Activated CD4-positive, alpha-beta T cell treated with anti-CD3 and anti-CD28 coated beads for 24 hours (primary cell): ENCODE measurements at places on chromosomes 2 and 18.

DNA sequence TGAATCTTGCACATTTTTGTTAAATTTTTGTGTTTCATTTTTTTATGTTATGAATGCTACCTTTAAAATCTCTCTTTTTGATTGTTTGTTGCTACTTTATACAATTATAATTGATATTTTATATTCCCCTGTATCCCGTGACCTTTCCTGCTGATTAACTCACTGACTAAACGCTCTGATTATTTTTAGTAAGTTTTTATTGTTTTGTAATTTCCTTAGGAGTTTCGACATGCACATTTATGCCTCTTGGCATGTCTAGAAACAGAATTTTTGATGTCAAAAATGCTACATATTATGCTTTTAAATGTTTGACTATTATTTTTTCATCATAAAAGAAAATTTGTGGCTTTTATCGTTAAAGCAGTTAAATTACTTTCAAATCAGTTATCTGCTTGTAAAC is 1131.6 kb upstream of the TMEFF2 start:
- no peak for DNase-seq

DNA sequence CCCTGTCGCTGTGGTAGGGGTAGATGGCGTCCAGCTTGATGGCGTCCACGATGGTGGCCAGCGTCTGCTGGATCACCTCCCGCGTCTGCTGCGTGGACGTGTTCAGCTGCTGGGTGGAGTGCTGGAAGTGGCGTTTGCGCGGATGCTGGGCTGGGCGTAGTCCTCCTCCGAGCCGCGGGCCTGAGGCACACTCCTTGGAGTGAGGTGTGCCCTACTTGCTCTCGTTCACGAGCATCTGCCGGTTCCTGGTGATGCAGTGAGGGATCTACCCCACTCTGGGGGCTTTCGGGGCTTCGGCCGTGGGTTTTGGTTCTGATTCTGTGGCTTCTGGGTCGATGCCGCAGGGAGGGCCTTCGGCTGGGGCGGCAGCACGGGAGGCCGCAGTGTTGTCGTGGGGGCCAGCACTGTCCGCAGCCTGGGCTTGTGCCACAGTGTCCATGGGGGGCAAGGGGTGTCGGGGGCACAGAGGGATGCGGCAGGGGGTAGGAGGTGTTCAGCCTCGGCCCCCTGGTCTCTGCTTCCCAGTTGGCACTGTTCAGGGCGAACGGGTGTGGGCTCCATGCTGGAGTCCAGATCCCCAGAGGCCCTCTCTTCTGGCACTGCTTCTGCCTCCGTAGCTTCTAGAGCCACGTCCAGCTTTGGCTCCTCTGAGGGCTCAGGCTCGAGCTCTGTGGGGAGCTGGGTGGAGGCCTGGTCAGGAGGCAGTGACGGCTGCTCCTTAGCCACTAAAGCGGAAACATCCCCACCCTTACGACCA is 890.6 kb upstream of the LRRTM1 start:
- DNase-seq, result no peak

DNA sequence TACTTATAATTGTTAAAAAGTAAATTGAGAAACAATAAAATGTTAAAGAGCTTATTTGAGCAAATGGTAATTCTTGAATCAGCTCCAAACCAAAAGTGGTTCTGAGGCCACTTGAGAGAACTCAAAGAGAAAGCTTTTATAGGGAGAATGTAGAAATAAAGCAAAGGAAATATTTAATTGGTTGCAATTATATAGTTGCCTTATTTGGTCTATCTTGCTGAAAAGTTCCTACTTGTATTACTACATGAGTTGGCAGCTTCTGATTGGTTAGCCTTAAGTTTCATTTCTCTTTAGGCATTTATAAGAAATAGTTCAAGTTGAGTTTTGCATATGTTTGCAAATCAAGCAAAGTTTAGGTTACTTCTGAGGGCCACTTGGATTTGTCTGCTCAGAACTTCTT is 38.1 kb downstream of the SCN2A start:
- no peak for DNase-seq

DNA sequence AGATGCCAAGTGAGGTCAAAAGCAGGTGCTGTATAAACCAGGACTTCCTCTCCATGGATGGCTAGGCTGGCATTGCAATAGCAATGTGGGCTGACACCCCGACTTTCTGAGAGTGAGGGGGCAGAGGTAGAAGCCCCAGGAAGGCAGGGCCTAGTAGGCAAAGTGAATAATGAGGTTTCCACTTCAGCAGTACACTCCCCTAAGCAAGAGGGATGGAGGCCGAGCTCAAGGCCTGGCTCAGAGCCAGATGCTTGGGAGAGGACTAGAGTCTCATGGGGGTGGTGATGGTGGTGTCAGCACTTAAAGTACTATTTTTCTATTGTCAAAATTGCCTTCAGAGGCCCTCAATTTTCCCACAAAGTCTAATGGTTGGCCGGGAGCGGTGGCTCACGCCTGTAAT is 41.6 kb upstream of the HK2 start:
- DNase-seq, result no peak

- no peak for DNase-seq
These were observed 411.6 kb upstream of the NRP2 start for GRCh38 chr2:205270689-205271088.

DNA sequence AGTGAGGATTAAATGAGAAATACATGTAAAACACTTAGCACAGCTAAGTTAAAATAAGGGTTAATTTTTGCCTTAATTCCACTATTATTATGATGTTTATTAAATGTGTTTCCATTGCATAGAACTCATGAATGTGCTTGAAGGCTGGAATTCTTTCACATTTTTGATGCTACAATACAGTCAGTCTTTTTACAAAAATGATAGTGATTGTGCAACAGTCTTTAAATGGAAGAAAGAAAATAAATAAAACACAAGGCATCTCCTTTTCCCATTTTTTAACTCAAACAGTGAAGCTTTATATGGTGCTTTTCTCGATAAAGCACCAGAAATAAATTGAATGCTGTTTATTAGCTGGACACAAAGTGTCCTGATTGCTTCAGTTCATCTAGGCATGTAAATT is 123.9 kb downstream of the MAP2 start:
- no peak for DNase-seq

DNA sequence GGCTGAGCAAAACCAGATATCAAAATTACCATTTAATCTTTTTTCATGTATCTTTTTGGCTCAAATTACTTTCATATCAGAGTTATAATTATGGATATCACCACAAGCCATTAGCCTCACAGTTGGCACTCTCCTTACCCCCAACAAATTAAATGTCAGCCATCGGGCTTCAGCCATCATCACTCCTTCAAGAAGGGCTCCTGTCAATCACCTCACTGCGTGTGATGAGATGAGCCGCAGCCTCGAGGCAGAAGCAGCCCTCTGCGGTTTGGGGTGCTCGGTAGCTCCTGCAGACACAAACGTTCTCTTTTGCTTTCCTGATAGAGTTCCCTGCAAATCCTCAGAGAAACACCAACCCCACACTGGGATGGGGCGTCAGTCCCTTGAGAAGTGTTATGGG is 94.1 kb downstream of the DNER start:
- no peak for DNase-seq

GRCh38 chr2:129724021-129724757 is 255.3 kb upstream of the RAB6C start:
- no peak for DNase-seq

DNA sequence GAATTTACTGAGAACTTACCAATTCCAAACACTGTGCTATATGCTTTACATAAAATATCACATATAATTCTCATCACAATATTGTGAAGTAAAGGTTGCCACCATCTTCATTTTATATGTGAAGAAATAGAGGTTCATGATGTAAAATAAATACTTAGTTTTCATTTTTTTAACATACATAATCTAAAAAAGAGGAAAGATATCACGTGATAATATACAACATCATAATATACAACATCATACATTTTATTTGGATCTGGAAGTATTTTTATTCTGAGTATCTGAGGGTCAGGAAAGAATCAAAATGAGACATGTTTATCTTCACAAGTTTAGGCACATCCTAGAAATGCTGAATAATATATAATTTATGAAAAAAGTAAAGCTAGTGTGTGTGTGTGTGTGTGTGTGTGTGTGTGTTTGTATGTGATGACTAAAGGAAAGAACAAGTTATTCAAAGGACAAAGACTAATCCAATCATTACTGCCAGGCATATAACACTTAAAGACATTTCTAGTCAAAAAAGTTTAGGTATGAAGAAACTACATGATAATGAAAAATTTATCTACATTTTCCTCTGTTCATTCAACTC is 65.5 kb upstream of the ARHGAP15 start:
- no peak for DNase-seq

DNA sequence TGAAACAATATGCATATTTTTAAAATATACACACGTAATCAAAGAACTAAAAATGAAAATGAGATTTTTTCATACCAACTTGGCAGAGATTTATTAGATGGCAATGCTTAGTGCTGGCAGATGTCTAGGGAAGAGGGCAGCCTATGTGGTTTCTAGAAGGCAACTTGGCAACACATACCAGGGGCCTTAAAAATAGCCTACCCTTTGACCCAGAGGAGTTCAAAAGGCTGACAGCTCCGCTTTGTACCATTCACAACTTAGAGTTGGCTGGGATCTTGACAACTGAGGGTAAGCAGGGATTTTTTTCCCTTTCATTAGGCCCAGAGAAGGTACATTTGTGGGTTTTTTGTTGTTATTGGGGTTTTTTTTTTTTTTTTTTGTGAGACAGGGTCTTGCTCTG is 26.4 kb upstream of the GPR55 start:
- DNase-seq, result no peak

DNA sequence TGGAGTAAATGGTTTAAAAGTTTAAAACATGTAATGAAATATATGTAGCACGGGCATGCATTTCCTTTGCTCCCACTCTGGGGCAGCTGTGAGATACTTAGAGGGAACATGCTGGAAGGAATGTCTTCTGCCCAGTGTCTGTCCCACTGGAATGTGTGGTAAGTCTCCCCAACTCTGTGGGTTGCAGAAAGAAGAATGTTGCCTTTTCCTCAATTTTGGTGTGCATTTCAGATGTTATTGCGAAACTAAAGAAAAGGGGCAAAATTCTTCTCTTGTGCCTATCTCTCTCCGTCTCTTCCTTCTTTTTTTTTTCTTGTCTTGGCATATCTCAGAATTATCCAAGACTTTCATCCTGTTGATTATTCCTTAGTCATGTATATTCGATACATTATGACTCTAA is 201.1 kb downstream of the SH3RF3 start:
- DNase-seq, result no peak

DNA sequence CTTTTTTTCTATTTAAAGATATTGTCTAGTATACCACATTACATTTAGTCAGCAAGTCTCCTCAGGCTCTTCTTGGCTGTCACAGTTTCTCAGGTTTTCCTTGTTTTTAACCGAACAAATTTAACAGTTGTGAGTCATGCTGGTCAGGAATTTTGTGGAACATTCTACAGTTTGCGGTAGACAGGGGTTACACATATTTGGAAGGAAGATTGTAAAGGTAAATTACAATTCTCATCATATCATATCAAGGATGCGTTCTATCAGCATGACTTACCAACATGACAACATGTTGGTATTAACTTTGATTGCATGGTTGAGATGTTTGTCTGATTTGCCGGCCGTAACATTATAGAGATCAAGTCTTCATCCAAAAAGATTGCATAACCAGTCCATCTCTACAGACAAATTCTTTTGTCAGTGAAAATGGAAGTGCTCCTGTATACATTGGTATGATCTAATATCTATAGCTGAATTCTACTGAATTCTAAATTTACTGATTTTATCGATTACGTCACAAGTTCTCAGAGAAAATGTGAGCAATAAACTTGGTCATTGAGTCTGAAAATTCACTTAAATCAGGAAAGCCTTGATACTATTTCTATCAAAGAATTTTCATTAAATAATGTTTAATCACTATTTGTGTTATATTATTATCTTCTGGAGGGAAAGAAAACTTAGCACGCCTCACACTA is 664.4 kb upstream of the SLC8A1 start:
- DNase-seq, result no peak

GRCh38 chr18:10100941-10101701 is 187.3 kb downstream of the VAPA start:
- no peak for DNase-seq

GRCh38 chr2:62526531-62527381 is 20.8 kb upstream of the TMEM17 start:
- no peak for DNase-seq

DNA sequence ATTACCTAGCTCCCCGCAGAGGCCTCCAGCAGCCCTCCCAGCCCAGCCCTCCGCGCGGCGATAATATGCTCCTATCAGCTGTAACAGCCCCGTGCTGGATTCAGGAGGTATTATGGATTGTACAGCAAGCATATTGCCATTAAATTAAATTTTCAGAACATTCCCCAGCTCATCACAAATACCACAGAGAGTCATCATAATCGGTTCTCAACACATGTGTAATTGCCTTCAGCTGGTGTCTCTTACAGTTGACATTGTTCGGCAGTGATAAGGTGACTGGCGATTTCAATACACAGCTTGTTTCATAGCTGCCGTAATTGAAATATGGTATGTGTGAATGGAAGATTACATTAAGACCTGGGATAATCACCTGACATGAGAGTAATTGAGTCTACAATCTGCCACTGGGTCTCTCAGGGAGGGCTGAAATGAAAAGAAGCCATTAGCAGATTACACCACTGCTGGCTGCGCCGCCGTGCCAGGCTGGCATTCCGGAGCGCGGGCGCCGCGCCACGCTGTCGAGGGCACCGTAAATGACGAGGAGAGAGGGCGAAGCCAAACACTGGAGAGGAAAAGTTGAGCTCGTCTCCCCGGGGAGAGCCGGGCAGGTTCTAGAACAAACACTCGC is 549.4 kb upstream of the SALL3 start:
- no peak for DNase-seq

GRCh38 chr18:293536-293935 is 25.7 kb upstream of the THOC1 start:
- no peak for DNase-seq

GRCh38 chr2:44967727-44968432 is 26.4 kb downstream of the SIX3 start:
- DNase-seq, result no peak

DNA sequence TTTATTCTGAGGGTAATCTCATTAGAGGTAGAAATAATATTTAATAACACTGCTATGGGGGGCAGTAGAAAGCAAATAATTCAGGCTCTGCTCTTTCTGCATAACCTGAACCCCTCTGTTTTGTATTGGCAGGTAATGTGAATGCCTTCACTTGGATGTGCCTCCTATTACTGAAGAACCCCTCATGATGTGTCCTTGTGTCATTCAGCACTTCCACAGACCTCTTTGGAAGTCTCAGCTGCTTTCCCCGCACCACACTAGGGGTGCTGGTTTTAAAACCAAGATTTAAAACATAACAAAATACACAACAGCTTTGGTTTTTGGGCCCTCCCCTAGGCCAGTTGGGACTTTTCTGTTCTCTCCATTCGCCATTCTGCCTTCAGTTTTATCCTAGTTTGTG is 281.7 kb upstream of the MC4R start:
- DNase-seq, result no peak

DNA sequence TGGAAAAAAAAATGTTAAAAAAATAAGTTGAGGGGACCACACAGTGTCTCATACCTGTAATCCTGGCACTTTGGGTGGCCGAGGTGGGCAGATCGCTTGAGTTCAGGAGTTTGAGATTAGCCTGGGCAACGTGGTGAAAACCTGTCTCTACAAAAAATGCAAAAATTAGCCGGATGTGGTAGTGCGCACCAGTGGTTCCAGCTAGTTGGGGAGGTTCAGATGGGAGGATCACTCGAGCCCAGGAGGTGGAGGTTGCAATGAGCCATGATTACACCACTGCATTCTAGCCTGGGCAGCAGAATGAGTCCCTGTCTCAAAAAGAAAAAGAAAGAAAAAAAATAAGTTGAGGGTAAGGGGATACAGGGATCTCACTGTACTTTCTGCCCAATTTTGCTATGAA is 6.1 kb upstream of the KYNU start:
- DNase-seq, result no peak

- DNase-seq, result no peak
These were observed at the start of gene CASP8 for GRCh38 chr2:201260302-201260800. CASP8 (plus strand) TSS chr2:201260536; CDS start chr2:201266487, 5,951 bp downstream.

- no peak for DNase-seq
These were observed 34.7 kb downstream of the RMC1 start for GRCh38 chr18:23538001-23538400.
